BJ (cell line): ENCODE measurements at places on chromosomes 12 and 14. TPM values are rescaled to one million over a fixed set of nuclear protein-coding genes. Genes with fewer than 3 reads are reported as not detected.

SNRPF gene
- polyA plus RNA-seq: 8.9 and 11.1 TPM in 2 replicates

PPM1H gene
- polyA plus RNA-seq: 2.3 and 3.6 TPM in 2 replicates

MRPS35 gene
- polyA plus RNA-seq: 45.8 and 52.1 TPM in 2 replicates

OTX2 gene
- not detected in 2 replicates for polyA plus RNA-seq

RARG gene
- 41.7 and 63.9 TPM in 2 replicates for polyA plus RNA-seq

PLBD2 gene
- 20.1 and 30.9 TPM in 2 replicates for polyA plus RNA-seq

GRCh38 chr12:55687746-55688145 is 20.0 kb downstream of the ITGA7 start:
- no peak for DNase-seq

DNA sequence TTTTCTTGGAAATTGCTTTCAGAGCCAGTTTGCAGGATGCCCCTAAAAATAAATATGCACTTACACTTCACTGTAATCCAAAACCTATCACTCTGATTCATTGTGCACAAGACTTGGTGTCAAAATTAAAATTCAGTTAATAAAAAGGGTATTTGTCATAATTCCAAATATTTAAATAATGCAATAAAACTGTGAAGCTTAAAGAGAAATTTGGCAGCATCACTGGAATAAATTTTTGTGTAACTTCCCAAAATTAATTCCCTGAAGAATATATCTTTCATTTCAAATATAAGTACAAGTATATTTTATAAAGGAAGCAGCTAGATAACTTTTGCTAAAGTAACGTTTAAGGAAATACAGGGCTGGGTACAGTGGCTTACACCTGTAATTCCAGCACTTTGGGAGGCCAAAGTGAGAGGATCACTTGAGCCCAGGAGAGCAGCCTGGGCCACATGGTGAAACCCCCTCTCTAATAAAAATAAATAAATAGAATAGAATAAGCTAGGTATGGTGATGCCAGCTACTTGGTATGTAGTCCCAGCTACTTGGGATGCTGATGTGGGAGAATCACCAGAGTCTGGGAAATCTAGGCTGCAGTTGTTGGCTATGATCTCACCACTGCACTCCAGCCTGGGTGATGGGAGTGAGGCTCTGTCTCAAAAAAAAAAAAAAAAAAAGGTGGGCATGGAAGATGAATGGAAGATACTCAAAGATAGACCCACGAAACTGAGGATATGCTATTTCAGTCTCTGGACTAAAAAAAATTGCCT is 233.8 kb downstream of the FBXL14 start:
- no peak for DNase-seq

DNA sequence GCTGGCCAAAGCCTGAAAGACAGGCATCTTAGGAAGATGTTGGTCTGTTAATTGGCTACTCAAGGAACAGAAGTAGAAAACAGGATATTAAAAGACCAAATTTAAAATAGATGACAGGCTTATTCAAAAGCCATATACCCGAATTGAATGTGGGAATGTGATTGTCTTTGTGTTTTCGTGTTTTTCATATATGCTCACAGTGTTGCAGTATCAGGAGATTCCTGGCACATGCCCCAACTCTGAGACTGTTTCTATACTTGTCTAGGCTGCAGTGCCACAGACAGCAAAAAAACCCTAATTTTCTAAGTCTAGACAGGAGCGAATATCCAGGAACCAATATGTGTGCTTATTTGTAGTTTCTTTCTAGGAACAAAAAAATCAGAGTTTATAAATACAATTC is 57.4 kb upstream of the KRR1 start:
- DNase-seq: no peak

GRCh38 chr14:85279407-85279806 is 250.5 kb upstream of the FLRT2 start:
- DNase-seq: no peak

DNA sequence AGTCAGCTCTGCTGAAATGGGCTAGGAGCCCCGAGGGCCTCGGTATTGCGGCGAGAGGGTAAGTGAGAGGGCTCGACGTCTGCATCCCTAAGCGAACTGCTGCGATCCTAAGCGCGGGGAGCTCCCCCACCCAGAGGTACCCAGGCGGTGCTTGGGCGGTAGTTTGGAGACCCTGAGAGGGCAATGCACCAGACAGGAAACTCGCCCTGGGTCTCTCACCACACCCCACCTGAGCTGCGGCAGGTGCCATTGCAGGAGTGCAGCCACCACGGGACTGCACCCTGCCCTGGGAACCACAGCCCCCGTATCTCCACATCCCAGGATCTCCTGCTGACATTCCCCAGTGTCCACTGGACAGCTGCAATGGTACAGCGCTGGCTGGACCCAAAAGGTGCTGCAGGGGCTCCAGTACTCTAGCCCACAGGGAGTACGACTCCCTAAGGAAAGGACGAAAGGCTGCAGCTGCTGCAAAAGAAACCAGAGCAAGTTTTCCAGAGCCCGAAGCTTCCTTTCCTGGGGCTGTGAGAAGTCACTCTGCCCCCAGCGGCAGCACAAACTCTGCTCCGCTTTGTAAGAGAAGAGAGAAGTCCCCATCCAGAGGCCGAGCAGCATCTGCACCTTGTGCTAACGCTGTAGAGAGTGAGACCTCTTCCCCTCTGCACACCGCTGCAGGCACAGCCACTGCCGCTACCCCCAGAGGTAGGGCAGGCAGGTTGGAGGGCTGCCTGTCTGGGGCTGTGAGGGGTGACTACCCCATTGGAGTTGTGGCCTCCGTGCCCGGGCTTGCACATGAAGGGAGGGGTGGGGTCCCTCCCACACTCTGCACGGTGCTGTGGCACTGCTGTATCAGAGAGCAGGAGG is 31.1 kb upstream of the MON2 start:
- no peak for DNase-seq

DNA sequence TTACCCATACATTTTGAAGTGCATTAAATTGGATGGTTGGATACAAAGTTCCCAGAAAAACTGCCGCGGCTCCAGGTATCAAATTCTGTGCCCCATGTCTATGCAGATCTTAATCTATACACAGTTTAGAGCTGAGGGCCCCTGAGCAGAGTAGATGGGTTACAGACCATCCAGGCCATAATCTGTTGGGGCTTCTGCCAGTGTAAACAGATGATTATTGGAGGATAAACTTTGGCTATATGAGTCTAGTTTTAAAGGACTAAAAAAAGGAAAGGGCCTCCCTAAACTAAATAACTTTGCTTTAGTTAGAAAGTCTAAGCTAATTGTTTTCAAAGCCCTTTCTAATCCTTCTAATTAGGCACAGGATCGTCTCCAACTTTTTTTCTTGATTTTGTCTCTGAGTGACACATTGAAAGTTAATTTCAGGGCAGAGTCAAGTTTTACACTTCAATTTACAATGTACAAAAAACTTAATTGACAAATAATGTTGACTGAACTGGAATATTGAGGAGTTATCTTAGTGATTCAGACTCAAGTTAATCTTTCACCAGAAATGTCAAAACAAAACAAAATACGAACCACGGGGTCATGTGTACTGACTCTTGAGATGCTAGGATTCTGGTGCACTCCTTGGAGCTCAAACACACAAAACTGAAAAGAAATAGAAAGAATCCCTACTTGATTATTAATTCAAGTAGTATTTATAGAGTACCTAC is 133.9 kb upstream of the SCAF11 start:
- DNase-seq: no peak

- no peak for DNase-seq
Observed at GRCh38 chr14:68297039-68297438, 477.5 kb downstream of the RAD51B start.

DNA sequence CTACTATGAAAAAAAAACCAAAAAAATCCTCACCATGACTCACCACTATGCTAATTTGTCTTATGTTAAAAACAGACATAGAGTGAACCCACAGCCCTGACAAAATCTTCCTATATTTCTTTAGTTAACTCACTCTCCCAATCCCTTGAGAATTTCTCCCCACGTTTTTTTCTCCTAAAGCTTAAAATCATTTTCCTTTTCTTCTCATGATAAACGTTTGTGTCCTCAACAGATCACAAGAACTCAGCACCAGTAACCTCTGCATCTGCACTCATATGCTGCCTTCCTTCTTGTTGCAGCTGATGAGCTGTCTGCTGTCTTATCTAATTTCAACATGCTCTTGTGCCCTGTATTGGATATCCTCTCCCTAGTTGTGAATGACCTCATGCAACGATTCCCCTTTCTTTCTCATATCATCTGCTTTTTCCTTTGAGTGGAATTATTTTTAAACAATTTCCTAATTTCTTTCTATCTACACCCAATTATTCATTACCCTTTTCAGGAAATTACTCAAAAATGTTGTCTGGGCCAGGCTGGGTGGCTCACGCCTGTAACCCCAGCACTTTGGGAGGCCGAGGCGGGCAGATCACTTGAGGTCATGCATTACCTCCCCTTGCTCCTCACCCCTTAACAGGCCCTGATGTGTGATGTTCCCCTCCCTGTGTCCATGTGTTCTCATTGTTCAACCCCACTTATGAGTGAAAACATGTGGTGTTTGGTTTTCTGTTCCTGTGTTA is 427.5 kb upstream of the MGAT4C start:
- no peak for DNase-seq

DNA sequence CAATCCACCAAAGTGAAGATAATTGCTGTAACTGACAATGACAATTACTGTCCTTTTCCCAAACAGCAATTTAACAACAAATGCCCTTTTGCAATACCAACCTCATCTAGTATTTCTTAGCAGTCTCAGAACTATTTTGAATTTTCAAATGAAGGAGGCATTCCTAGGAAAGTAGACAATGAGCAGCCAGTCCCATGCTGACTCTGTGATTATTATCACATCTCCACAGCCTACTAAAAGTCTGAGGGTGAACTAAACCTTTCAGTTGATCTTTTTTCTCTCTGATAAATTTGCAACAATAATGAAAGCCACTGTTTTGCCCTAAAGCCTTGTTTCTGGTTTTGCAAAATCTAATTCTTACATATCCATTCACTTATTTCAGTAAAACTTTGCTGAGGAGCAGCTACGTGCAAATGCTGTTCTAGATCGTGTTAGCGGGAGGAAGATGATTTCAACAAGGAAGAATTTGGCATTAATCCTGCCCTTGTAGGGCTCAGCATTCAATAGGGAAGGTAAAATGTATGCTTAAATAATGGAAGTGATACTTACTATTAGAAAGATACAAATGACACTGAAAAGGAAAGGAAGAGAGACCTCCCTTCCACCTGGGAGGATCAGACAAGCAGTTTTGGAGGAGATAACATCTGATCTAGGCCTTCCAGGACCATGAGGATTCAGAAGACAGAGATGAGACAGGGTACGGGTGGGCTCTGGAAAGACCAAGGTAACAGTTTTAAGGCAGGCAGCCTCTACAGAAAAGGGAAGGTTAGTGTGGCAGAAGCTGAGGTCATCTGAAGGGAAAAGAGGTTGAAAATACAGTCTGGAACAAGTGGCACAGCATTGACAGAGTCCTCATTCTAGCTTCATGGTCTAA is 47.4 kb downstream of the SLC38A1 start:
- DNase-seq: no peak

- DNase-seq: no peak
Observed at GRCh38 chr14:93146119-93146518, 30.4 kb upstream of the ITPK1 start.

DNA sequence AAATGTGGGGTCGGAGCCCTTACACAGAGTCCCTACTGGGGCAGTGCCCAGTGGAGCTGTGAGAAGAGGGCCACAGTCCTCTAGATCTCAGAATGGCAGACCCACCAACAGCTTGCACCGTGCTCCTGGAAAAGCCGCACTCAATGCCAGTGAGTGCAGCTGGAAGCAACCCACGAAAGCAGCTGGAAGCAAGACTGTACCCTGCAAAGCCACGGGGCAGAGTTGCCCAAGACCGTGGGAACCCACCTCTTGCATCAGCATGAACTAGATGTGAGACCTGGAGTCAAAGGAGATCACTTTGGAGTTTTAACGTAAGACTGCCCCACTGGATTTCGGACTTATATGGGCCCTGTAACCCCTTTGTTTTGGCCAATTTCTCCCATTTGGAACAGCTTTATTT is 12.3 kb downstream of the GTF2A1 start:
- no peak for DNase-seq

DNA sequence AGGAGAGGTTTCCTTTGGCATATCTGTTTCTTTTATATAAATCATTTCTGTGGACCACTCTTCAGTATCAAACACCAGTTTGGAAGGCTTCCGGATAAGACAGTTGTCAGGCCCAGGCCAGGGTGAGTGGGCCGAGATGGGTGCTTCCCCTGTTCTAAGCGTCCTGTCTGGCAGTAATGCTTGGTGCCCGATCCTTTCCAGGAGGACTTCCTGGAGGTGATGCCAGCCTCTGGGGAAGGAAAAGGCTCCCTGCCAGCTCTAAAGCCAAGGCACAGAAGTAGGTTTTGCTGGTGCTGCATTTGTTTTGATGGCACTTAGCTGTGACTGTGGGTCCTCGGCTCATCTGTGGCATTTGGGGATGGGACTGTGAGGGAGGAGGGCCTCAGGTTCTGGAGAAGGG is 124.4 kb upstream of the RTL1 start:
- no peak for DNase-seq

DNA sequence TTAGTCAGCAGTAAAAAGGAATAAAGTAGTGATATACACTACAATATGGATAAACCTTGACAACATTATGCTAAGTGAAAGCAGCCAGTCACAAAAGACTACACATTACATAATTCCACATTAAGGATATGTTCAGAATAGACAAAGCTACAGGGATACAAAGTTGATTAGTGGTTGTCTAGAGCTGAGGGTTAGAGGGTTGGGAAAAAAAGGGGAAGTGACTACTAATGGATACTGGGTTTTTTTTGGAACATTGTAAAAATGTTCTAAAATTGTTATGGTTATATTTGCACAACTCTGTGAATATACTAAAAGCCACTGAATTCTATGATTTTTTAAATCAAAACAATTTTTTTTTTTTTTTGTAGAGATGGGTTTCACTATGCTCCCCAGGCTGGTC is 4.8 kb upstream of the NGDN start:
- DNase-seq: no peak

DNA sequence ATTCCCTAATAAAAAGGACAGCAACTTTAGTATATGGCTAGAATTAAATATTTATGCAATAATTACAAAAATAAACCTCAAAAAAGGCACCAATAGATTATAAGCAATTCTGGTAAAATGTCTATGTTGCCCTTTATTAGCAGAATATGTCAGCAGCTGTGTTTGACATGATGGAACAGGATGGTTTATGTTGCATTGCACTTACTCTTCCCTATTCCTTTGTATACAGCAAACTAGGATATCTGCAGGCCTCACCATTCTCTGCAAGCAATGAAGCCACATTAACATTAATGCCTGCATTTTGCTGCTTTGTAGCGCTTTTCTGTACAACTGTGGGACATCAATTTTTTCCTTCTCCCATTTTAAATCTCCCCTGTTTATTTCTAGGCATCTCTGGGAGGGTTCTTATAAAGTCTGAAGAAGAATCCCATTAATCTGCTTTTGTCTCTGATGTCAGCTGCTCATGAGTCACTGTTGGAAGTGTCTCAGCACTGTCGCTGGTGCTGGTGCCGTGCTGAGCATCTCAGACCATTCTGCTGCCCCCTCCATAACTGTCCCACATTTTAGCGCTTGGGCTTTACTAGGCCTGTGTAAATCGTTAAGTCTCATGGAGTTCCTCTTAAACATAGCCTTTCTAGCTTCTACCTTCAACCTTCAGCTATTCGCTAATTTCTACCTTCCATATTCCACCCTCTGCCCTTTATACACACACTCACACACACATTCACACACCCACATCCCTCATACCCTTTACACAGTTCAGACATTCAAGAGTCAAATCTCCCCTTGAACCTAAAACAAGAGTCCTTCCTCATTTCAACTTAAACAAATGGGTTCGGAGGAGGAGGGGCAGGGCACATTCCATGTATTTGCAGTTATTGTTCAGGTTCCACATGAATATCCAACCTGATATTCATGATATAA is 64.4 kb upstream of the TRHDE start:
- no peak for DNase-seq
